BJ (cell line): ENCODE measurements at places on chromosomes 4 and X.

- DNase-seq = no peak
Observed at GRCh38 chr4:113142351-113142750, 92.9 kb downstream of the ANK2 start.

GRCh38 chr4:128854433-128854832 lies 44.9 kb downstream of the JADE1 start:
- DNase-seq = no peak

GRCh38 chr4:65083076-65083475 lies 587.2 kb downstream of the EPHA5 start:
- no peak for DNase-seq

GRCh38 chr4:100962698-100963097 lies 384.6 kb downstream of the PPP3CA start:
- no peak for DNase-seq

GRCh38 chr4:139672215-139672614 lies 6.6 kb downstream of the MGST2 start:
- DNase-seq = no peak

DNA sequence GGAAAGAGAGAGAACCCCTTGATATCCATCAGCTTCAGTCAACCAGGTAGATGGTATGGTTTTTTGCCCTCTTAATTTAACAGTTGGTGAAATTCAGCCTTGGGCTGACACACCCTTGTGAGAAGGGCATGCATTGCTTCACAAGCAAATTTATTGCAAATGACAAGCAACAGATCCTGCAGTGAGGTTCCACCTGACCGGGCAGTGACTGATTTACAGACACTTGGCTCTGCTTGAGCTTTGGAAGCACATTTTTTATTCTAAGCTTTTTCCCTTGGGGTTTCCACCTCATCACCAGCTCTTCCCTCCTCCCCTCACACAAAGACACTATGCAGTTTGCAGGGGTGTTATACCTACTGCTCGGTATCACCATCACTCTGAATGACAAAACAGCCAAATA lies 28.3 kb upstream of the SERTM2 start:
- DNase-seq = no peak

GRCh38 chr4:135192751-135193535 lies 991.4 kb upstream of the PABPC4L start:
- DNase-seq = no peak

DNA sequence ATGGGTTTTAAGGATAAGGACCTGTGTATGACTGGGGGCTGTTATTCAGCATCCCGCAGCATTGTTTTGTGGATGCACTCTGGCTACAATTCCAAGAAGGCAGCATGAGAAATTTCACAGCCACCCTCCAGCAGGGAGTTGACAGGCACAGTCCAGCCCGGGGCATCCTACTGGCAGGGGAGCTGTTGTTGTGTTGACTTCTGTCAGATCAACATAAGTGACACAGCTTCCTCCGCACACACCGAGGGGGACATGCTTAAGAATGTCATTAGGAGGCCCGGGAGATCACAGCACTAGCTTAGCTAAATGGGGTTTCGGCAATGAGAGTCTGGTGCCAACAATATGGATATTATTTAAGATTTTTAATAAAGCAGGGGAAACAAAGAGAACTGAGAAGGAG lies 326.5 kb downstream of the ASMT start:
- DNase-seq = no peak

GRCh38 chrX:134377537-134377936 lies 82.4 kb upstream of the HPRT1 start:
- DNase-seq = no peak
